ENCODE measurements at places on chromosomes 4 and X. TPM values are rescaled to one million over a fixed set of nuclear protein-coding genes. Genes with fewer than 3 reads are reported as not detected.

The HPGD gene
- 1.1 TPM for total RNA-seq

DNA sequence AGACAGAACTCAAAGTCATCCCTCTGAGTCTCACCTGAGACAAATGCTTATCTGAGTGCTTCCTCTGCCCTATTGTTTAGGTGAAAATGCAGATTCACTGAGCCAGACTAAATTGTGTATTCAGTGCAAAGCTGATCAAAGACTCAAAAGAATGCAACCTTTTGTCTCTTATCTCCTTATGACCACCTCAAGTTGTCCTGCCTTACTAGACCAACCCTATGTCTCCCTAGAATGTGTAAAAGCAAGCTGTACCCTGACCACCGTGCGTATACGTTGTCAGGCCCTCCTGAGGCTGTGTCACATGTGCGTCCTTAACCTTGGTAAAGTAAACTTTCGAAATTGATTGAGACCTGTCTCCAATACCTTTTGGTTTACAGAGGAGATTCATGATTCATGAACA, 63.6 kb upstream of the SH3RF1 start:
- no peak for DNase-seq

- no peak for DNase-seq
These were observed 362.4 kb downstream of the ARHGAP24 start for GRCh38 chr4:85837439-85837733.

GRCh38 chr4:83251447-83251830, 33.2 kb downstream of the COQ2 start:
- DNase-seq: no peak

GRCh38 chr4:17370818-17371217, 141.1 kb downstream of the QDPR start:
- DNase-seq: no peak
